Activated CD4-positive, alpha-beta T cell treated with anti-CD3 and anti-CD28 coated beads for 1 hour (primary cell): ENCODE measurements at places on chromosomes 1 and 21.

DNA sequence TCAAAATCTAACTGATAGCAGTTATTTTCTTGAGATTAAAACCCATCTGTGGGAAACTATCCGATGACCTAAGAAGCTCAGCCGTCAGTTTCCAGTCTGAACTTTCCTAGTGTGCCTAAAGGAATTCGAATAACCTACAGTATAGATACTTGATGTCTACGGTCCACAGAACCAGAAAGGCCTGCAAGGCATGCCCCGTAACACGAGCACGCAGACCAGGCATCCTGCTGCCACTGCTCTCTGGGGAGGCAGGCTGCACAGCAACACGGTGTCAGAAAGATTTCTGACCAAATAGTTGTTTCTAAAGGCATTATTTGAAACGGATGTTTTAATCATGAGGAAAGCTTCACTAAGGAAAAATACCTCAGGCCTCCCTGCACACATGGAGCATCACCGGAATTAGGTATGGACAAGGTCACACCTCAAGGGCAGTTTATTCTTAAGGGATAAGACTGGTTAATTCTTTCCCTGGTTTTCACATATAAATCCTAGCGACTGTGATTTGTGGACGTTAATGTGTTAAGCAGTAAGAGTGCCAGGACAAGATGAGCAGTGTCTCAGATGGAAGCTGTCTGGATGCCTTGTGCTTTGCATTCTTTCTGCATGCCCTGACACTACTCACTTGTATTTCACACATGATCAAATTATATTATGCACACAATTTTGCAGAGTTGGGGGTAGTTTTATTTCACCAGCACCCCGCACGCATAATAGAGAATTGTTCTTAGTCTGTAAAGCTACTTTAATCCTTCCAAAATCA, 49.0 kb upstream of the NADK start:
- no peak for DNase-seq

GRCh38 chr1:200962631-200963030, 60.9 kb downstream of the KIF21B start:
- no peak for DNase-seq

- DNase-seq: no peak
These were observed 12.6 kb downstream of the CD2 start for GRCh38 chr1:116766616-116767469.

GRCh38 chr1:6459850-6460265, 6.1 kb downstream of the TNFRSF25 start:
- peak; percentile 48 for DNase-seq

GRCh38 chr1:92203105-92203504, 14.6 kb upstream of the C1orf146 start:
- DNase-seq: no peak

- DNase-seq: no peak
These were observed 12.0 kb upstream of the ADORA3 start for GRCh38 chr1:111515291-111516004.

- DNase-seq: no peak
These were observed 37.8 kb downstream of the NGF start for GRCh38 chr1:115300087-115300876.

- no peak for DNase-seq
These were observed 187.2 kb downstream of the FGGY start for GRCh38 chr1:59484096-59484495.

DNA sequence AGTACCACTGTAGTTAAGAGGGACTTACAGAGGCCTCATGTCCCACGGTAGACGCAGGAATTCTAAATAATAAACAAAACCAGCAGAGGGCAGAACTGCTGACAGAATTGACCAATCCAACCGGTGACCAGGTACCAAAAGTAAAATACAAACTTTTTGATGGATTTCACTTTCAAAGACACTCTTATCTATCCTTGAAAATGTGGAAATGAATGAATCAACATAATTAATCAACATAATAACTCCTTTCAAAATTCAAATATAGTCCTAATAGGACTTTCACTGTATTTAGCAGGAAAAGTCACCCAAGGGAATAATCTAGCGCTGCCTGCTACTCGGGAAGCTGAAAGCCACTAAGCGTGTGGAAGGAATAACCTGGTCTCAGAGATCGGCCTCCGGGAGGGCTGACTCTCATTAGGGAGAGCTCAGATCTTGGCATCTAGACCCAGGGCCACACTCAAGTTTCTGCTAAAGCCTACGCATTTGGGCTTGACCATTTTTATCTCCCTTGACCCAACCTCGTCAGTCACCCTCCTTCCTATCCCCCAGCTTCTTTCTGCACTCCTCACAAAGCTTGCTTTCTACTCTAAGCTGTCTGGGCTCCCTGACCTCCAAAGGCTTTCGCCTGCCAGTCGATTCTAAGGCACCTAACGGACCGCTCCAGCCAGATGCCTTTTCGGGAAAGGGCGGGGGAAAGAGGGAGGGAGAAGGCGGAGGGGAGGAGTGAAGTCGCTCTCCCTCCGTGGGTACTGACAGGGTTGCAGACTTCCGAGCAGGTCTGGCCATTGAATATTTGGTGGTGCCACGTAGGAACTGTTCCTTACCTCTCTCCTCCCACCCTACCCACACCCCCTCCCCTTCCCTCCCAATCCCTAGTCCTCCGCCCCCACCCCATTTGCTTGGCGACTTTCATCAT, 1.6 kb downstream of the COL11A1 start:
- DNase-seq: no peak

DNA sequence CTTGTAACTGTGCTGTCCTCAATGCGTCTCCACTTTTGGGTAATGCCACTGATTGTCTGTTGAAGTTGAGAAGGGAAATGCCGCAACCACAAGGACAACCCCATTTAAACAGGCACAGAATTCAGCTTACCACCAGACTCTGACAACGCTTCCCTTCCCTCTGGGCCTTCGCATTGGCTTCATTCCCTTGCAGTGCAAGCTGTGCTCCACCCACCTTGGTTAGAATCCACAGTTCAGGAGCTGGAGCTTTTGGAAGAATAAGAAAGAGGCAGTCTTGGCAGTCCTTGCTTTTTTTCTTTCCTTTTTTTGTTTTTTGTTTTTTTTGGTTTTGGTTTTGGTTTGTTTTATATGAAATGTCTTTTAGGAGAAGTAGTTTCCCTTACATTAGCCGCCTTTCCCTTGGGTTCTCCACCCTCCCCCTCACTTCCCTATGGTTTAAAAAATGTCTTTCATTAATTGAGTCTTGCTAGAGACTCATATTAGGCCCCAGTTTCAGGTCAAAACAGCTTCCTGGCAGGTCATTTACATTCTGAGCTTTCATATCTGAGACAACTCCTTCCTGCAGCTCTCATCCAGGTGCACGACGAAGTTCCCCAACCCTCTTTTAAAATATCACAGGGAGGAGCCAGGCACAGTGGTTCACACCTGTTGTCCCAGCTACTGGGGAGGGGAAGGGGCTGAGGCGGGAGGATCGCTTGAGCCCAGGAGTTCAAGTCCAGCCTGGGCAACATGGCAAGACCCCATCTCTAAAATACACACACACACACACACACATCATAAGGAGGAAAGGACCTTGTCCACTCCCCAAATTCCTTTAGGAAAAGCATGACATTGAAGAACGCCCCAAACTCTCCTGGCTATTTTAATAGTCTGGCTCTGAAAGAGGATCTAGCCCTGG, 20.7 kb upstream of the LAX1 start:
- no peak for DNase-seq

- DNase-seq: no peak
These were observed 185.6 kb downstream of the RHOU start for GRCh38 chr1:228920831-228921230.

GRCh38 chr1:160062230-160062532, 7.8 kb downstream of the KCNJ10 start:
- DNase-seq: no peak

DNA sequence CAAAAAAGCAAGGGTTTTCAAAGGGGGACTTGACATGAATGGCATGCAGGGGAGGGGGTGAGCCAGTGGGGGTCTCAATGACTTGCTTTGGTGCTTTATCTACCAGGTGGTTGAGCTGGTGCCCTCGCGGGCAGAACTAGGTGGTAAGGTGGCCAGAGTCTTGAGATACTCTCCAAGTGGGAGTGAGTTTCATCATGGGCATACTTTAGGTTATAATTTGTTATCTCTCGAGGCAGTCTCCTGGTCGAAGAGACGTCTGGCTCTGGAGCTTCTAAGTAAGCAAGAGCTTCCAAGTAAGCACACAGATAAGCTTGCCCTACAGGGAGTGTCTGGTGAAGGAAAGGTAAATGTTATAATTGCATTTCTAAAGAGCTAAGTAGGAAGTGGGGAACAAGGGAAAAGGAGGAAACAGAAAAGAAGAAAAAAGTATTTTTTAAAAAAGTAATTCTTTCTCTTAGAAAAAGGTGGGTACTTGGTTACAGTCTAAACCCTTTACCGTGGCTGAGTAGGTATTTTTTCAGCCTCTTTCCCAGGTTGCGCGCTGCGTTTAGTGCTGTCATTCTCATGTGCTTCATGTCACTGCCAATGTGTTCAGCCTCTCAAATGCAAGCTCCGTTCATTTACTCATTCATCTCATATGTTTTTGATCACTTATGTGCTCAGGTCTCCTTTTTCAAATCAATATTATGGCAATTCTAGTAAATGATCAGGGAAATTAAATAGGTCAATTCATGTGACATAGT, 31.6 kb upstream of the DNAJC6 start:
- no peak for DNase-seq

GRCh38 chr1:216812966-216813365, 89.7 kb upstream of the ESRRG start:
- no peak for DNase-seq

- no peak for DNase-seq
These were observed 66.8 kb downstream of the VPS13D start for GRCh38 chr1:12296623-12297022.

DNA sequence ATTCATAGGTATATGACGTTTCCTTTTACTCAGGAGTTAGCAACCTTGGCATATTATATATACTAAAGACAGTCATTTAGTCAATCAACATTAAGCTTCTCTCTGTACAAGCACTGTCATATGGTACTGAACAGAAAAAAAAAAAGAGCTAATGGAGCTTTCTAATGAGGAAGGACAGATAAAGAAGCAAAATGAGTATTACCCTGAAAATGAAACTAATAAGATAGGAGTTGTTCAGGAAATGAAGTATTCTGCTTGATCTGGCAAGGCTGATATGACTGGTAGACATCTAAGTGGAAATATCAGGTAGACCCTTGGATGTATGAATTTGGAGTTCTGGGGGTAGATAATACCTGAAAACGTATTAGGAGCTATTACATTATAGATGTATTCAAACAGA, 4.3 kb upstream of the IKBKE start:
- no peak for DNase-seq

GRCh38 chr1:6776895-6777294, 8.4 kb upstream of the CAMTA1 start:
- no peak for DNase-seq

DNA sequence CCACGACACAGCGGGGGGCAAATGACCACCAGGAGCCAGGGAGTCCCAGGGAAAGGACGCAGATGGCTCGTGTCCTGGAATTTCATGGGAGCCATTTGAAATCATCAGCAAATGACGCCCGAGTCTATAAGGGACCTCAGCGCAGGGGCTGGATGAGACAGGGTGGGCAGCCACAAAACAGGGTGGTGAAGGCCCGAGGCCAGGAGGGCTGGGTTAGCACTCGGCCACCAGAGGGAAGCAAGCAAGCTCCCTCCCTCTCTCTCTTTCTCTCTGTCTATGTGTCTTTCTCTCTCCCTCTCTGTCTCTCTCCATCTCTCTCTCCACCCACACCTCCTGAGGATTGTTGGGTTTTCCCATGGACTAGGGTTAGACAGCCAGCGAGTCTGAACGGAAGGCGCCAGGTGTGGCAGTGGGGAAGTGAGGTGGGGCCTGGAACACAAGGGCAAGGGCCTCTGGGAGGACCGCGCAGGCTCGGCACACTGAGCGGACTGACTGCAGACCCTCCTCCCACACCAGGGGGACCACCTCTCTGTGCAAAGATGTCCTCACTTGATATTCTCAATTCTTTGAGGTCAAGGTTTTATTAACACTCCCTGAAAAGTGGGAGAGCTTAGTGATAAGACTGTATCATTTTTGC, 73.8 kb upstream of the TMPRSS2 start:
- no peak for DNase-seq

DNA sequence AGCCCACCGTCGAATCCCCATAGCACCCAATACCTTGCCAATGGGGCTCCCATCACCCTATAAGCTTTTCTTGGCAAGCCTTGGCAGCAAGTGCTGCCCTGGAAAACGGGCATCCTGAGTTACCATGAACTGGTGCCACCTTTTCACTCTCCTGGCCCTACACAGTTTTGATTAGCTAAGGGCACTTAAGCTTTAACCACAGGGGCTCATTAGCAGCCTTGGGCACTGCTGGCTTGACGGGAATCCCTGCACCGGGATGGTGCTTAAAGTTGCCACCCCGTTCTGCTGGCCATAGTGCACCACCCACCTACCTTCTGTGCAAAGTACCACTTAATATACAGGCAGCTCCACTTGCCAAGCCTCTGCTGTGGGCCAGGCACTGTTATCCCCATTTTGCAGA, 13.7 kb downstream of the PARS2 start:
- no peak for DNase-seq

GRCh38 chr21:14088391-14088790, 122.4 kb downstream of the LIPI start:
- DNase-seq: no peak

DNA sequence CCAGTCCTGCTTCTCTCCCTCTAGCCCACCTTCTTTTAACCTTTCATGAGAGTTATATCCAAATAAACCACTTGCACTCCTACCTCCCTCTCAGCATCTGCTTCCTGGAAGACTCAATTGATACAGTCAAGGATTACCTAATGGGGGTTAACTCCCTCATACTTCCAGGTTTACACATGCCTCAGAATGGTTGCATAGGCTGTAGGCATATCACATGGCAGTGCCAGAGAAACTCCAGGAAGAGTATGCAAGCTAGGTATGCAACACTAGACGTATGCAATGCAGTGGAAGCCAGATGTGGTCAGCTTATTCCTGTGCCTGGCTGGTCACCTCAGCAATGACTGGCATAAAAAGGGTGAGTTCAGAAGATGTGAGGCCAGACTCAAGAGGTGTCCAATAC, 32.7 kb upstream of the VANGL1 start:
- DNase-seq: no peak

DNA sequence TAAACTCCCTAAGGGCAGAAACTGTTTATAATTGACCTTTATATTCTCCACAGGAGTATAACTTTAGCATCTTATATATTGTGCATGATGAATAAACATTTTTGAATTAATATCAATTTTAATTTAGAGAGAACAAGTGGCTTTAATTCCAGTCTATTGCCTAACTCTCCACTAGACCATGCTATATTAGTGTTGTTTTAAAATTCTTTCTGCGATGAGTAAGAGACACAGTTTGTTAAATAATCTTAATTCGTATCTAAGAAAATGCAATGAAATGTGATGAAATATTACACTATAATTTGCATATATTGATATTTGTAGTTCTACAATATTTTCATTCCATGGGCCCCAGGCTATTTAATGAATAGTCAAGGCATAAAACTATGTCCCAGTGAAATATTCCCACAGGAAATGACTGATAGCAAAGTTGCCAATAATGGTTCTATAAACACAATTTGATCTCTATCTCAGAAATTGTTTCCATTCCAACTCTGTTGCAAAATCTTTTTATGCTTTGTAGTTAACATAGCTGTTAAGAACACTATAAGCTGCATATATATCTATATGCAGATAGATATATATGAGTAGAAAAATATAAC, 2.9 kb upstream of the SYDE2 start:
- DNase-seq: no peak
